ENCODE measurements at places on chromosomes 1 and 21.

DNA sequence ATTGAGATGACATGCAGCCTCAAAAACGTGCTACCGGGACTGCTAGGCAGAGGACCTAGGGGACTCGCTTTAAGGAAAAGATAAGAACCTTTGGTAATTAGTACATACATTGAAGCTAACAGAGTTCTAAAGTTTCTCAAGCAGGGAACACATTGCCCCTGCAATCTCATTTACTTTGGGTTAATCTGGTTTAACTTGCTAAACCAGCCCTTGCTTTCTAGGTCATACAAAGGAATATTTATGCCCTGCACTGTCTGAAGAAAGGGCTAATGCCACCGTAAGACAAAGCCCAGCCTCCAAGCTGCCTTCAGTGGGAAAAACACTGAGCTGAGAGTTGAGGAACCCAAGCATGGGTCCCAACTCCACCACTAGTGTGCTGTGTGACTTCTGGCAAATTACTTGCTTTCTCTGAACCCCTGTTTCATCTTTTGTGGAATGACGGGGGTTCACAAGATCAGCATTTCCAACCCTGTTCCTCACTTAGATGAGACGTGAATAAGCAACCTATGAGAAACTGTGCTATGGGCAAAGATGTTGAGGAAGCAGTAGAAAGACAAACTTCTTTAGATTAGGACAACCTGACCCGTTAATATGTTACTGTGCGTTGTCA is 66.3 kb downstream of the VWA5B1 start:
- DNase-seq, result no peak

GRCh38 chr1:158013840-158014730 is 20.6 kb downstream of the KIRREL1 start:
- no peak for DNase-seq

DNA sequence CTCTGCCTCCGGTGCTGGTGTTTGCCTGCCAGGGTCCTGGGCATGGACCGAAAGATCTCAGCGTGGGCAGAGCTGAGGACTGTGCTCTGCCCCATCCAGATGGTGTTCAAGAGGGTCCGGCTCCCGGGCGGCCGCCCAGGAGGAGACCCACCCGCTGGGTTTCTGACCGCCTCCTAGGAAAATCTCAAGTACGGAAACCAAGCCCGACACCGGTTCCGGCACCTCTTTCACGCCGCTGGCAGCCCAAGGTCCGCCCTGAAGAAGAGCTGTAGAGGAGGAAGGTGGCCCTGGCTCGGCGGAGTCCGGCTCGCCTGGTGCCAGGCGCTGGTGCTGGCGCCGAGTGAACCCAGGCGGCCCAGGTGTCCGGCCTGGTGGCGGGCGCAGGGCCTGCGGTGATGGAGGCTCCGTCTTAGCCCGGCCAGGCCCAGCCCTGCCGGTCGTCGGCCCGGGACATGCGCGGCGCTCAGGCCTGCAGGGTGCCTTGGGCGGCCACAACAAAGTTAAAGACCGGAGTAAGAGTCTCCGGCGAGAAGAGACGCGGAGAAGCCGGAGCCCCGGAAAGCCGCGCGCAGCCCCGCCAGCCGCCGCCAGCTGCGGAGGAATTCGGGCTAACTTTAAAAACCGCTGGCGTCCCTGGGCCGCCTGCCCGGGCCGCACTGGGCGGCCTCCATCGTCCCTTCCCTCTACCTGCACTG is 1.5 kb downstream of the GRIK3 start:
- no peak for DNase-seq

- peak; percentile 89 for DNase-seq
Observed at GRCh38 chr1:37556712-37557196, at the start of gene DNALI1. Gene DNALI1, plus strand, starts transcription at chr1:37556940. Its CDS starts 55 bp downstream, at chr1:37556995.

- DNase-seq, result peak; percentile 10
Observed at GRCh38 chr1:20278692-20279130, 12.0 kb upstream of the VWA5B1 start.

GRCh38 chr1:23037081-23037740 is 17.9 kb downstream of the KDM1A start:
- no peak for DNase-seq

DNA sequence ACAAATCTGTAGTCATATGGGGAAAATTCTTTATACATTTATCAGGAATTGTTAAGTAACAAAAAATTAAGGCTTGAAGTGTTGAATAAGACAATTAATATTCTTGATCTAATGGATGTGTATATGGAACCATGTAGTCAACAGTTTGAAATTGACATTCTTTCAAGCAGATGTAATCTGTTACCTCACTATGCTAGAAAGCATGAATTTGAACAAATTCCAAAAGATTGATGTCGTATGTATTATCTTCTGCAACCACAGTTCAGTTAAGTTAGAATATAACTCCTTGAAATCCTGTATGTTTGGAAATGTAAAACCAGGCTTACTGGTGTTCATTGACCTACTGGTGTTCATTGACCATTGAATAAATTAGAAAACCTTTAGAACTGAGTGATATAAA is 16.1 kb downstream of the CCDC18 start:
- DNase-seq, result peak; percentile 54

GRCh38 chr1:16721871-16722641 is 18.3 kb upstream of the RNU1-4 start:
- DNase-seq, result no peak

GRCh38 chr1:6771441-6771769 is 13.8 kb upstream of the CAMTA1 start:
- DNase-seq, result no peak

DNA sequence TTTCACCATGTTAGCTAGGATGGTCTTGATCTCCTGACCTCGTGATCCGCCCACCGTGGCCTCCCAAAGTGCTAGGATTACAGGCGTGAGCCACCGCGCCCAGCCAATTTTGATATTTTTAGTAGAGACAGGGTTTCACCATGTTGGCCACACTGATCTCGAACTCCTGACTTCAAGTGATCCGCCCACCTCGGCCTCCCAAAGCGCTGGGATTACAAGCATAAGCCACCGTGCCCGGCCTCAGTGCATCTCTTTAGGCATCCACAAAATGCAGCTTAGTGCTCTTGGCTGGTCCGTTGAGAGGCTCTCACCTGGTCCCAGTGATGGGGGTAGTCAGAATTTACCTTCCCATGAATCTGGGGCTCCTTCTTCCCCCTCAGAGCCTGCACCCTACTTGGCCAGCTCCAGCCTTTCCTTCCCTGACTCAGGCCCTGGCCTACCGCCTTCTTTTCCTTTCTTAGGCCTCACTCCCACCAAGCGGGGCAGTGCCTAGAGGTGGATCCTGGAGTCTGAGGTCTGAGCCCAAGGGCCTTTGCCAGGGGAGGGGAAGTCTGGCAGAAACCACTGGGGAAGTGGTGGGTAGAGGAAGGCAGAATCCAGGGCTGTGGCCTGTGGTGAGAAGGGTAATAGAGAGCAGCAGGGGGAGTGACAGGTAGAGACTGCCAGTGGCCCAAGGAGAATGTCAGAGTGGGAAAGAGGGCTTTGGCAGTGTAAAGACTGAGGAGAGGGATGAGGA is 3.7 kb downstream of the LENEP start:
- no peak for DNase-seq

DNA sequence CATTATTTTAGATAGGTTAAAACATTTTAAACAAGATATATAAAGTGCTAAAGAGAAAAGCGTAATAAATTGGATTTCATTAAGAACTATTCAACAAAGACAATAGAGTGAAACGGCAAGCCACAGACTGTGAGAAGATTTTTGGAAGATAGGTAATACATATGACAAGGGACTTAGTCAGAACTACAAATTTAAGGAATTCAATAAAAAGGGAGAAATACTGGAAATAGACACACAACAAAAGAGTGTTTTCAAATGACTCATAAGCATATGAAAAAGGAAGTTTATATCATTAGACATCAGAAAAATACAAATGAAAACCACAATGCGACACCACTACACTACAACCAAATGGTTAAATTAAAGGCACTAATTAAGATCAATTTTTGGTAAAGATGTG is 90.5 kb downstream of the GDAP2 start:
- DNase-seq, result peak; percentile 81

- DNase-seq, result peak; percentile 40
Observed at GRCh38 chr1:205258719-205259118, 31.0 kb downstream of the TMCC2 start.

DNA sequence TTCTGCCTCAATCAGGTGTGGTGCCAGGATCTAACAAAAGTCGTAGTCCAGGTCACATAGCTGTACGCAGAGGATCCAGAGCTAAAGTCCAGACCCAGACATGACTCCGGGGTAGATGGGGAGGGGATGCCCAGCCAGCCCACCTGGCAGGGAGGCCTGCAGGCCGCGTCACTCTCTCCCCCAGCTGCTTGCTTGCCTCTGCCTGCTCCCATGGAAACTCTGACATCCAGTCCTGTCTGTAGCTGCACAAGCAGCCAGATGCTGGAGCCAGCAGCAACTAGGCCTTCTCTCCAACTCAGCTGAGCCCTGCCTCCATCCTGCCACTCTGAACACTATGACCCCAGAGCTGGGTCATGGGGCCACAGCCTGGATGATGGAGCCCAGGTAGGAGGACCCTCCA is 8.1 kb downstream of the COL8A2 start:
- DNase-seq, result no peak

- no peak for DNase-seq
Observed at GRCh38 chr21:15138490-15138889, 73.7 kb upstream of the NRIP1 start.

- no peak for DNase-seq
Observed at GRCh38 chr1:24203404-24203803, 16.3 kb upstream of the IFNLR1 start.

- no peak for DNase-seq
Observed at GRCh38 chr1:202571719-202572339, 138.4 kb downstream of the SYT2 start.

- peak; percentile 15 for DNase-seq
Observed at GRCh38 chr1:219381396-219381795, 207.7 kb downstream of the LYPLAL1 start.

GRCh38 chr1:89203166-89203565 is 4.4 kb upstream of the GBP4 start:
- peak; percentile 31 for DNase-seq

- no peak for DNase-seq
Observed at GRCh38 chr1:1470626-1471388, 758 bp upstream of the ATAD3B start.

DNA sequence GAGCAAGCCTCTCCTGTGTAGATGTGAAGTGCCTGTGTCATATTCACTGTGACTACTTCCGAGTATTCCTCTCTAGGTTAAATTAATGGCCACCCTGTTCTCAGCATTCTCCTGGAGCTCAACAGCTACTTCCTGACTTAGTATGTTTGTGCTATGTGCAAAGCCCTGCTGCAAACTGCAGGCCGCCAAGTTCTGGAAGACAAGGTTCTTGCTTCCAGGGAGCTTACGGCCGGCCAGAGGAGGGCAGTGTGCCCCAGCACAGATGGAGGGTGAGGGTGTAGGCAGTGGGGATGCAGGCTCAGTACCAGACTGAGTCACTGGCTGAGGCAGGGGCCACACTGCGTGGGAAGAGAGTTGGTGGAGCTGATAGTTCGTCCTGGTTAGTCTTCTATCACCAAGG is 43.2 kb downstream of the ELK4 start:
- peak; percentile 55 for DNase-seq

DNA sequence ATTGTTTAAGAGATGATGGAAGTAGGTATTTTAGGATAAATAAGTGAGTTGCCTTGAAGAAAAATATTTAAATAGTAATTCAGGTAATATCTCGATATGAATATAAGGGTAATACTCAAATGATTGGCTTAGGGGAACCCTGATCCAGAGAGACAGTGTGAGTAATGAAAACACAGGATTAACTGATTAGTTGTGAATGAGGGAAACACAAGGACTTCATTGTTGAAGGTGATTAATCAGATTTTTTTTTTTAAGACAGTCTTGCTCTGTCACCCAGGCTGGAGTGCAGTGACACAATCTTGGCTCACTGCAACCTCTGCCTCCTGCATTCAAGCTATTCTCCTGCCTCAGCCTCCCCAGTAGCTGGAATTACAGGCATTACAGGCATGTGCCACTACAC is 12.7 kb downstream of the SLC25A33 start:
- no peak for DNase-seq

GRCh38 chr21:45996311-45997204 is 15.0 kb downstream of the COL6A1 start:
- DNase-seq, result no peak

GRCh38 chr1:193856261-193856660 is 669.8 kb upstream of the B3GALT2 start:
- DNase-seq, result no peak
